ENCODE measurements at places on chromosomes 5 and 9.
A peak's percentile ranks its signal among the peaks of the same experiment; 100 is the strongest.

DNA sequence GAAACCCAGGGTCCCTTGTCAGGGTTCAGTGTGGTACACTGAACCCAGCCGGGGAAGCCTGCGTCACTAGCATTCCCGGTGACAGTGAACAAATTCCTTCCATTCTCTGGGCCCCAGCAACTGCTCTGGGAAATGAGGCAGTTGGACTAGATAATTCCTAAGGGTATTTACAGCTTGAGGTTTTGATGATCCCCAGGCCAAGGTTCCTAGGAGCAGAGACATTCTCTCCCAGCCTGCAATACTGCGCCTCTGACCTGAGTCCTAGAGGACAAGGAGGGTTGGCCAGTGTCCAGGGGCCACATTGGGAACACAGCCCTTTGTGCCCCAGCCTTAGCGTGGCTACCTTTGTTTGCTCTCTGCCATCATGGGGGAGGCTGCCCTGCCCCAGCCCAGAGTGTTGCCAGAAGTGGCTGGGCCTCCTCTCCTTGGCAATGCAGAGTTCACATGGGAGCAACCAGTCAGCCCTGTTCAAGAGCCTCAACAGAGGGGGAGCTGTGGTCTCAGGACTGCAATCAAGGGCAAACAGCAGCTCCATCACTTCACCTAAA is 178.2 kb downstream of the SEC61B start:
- no peak for DNase-seq

- no peak for DNase-seq
These were observed 890.5 kb upstream of the CTNND2 start for GRCh38 chr5:12794476-12795332.

GRCh38 chr5:35777358-35778087 is 79.2 kb upstream of the IL7R start:
- DNase-seq: peak; percentile 49

GRCh38 chr5:149578896-149579295 is 2.4 kb upstream of the ARHGEF37 start:
- no peak for DNase-seq

- DNase-seq: no peak
These were observed 73.3 kb upstream of the TARS1 start for GRCh38 chr5:33367416-33367815.

- no peak for DNase-seq
These were observed 73.4 kb downstream of the NMUR2 start for GRCh38 chr5:152331718-152332117.

DNA sequence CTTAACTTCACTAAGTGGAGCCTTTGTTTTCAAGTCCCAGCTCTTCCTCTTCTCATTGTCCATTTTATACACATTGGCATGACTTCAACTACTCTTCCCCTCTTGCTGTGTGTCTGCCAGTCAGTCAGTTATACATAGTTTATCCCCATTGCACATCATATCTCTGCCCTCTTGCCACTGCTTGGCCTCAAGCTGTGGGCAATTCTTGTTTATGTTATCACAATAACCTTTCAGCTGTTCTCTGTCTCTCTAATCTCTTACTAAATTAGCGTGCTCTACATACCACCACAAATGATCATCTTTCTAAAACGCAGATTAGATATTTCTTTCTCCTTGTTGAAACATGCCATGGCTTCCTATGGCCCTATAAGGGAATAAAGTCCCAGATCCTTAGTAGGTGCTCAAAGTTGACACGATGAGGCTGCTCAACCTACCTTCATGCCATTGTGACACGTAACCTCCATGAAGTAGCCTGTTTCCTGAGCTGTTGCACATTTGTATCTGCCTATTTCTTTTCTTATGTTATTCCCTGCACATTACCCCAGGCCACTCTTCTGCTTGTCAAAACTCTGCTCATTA is 239.3 kb downstream of the GAS1 start:
- DNase-seq: no peak

DNA sequence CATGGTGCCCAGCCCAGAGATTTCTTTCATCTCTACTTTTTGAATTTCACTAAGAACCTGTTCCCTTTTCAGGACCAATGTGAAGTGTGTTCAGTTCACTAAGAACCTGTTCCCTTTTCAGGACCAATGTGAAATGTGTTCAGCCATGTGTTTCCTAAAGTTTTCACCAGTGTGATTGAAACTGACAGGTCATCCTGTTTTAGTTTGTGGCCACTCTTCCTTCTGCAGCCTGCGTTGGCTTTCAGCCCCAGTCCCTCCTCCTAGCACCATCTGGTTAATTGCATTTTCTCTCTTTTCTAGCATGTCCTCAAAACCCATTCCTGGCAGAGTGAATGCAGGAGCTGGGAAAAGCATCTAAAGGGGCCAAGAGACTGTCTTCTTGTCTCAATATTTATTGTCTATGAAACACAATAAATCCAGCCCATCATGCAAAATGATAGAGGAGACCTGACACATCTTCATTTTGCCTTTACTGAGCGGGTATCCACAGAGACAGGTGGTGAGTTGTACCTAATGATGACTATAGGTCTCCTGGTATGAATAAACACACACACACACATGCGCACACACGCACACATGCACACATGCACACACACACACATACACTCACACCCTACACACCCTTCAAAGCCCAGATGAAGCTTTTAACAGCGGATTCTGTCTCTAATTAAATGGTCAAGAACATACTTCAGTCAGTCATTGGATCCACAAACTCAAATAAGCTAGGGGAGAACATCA is 6.1 kb upstream of the PANK3 start:
- DNase-seq: no peak

GRCh38 chr9:123020796-123021195 is 12.7 kb upstream of the GPR21 start:
- DNase-seq: no peak

DNA sequence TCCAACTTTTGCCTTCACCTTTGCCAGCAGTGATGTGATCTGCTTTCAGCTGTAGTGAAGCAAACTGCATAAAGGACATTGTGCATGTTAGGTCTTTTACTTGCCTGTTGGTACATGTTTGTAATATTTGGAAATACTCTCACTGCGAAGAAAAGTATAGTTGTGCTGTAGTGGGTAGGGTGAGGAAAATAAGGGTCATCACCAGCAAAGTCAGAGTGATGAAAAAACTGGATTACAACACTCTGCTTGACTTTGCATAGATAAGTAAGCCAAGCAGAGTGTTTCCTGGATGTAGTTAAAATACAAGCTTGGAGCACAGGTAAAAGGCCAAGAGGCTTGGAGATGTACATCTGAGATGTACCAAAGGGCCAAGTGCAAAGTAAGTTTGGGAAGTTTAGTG is 16.7 kb downstream of the TGFBR1 start:
- no peak for DNase-seq

- no peak for DNase-seq
These were observed 78.0 kb downstream of the GABRA1 start for GRCh38 chr5:161925960-161926359.

GRCh38 chr5:179880848-179881590 is 22.4 kb upstream of the MRNIP start:
- DNase-seq: no peak

DNA sequence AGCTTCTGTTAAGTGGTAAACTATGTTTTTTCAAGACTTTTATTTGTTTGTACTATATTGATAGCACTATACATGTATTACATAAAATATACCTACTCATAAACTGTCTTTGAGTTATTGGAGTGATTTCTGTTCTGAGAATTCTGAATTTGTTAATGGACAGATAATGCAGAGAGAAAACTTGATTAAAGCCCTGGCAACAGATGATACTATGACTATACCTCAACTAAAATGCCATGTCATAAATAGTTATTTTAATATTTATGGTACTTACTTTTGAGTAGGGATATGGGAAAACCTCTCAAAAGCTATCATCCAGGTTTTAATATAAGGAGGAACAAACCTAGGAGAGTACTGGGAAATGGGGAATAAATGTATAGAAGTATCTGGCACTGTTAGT is 947.2 kb upstream of the ARRDC3 start:
- DNase-seq: no peak

- peak; percentile 45 for DNase-seq
These were observed 12.4 kb downstream of the PTTG1 start for GRCh38 chr5:160434022-160434531.

GRCh38 chr9:126799034-126799433 is 5.8 kb upstream of the ZBTB43 start:
- no peak for DNase-seq

- DNase-seq: no peak
These were observed 2.3 kb downstream of the FBXO38 start for GRCh38 chr5:148386041-148386440.

- no peak for DNase-seq
These were observed 92.1 kb downstream of the PDZD2 start for GRCh38 chr5:31731016-31731415.

GRCh38 chr5:13648822-13649221 is 295.7 kb downstream of the DNAH5 start:
- no peak for DNase-seq

DNA sequence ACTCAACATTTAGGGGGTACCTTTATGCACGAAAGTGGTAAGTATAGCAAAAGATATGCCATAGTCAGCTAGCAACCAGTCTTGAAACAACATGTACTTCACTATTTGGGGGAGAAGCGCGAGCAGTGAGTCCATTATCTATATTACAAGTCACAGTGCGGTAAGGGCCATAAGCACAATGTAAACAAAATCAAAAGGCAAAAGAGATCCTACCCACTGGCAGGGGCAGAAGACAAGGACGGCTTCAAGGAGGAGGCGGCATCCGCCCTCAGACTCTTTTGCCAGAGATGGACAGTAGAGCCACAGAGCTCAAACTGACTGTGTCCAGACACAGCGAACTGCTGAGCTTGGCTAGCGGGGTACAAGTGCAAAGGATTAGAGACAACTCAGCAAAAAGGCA is 9.6 kb downstream of the MAPK9 start:
- DNase-seq: no peak

Measured in CD4-positive, alpha-beta T cell treated with Interferon gamma for 1 hour (primary cell).